ENCODE measurements at places on chromosomes 2 and 18.
A peak's percentile ranks its signal among the peaks of the same experiment; 100 is the strongest.

- DNase-seq = no peak
These were observed 823.6 kb downstream of the GALR1 start for GRCh38 chr18:78073275-78073674.

GRCh38 chr2:216904974-216905373 lies 45.1 kb upstream of the TNP1 start:
- no peak for DNase-seq

DNA sequence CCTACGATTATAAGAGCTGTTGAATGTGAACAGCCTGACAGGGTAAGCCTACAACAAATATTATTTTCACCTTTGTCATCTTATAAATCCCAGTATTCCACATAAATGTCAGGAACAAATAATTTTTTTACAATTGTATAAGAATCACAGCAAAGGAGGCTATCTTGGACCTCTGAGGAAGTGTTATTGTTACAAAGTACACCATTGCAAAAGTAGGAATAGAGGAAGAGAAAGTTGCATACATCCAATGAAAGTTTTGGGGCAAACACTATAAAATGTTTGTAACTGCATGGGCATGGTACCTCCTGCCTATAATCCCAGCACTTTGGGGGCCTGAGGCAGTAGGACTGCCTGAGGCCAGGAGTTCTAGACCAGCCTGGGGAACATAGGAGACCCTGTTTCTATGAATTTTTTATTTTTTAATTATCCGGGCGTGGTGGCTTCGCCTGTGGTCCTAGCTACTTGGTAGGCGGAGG lies 715 bp upstream of the MEMO1 start:
- DNase-seq = no peak

DNA sequence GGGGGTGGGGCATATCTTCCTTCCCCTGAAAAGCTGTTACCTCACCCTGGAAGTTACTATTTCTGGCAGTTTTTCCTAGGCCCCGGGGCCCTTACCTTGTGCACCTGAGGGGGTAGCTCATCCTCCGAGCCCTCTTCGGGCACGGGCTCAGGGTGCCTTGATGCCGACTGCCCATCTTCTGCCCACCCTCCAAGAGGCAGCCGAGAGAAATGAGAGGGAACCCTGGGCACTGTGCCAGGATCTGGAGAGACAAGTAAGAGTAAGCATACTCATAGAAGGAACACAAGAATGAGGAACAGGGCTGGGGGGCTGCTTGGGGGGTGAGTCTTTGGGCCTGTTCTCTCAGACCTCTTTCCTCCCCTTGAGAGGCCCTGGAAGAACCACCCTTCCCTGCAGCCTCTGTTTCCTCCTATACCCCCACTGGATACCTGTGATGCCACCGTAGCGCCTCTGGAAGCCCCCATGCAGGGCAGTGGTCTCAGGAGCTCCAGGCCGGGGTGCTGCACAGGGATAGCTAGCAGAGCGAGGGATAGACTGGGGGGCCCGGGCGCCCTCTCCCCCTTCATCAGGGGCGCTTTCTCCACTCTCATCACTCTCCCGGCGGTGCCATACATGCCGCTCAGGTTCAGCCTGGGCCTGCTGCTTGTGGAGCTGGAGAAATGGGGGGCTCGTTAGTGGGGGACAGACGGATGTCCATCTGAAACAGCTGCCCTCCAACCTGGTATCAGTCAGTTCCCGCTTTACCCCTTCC lies 2.1 kb upstream of the ABCB6 start:
- DNase-seq = no peak

DNA sequence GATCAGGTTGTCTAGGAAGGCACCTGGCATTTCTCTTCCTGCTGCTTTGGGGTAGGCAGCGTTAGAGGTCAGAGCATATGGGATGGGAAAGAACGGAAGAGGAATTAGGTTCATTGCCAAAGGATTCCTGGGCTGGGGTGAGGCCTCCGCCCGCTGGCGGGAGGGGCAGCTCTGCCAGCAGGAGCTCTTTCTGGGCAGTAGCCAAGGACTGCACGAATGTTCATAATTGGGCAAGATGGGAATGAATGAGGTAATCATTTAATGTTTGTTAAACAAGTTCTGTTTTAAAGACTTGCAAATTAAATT lies 253.9 kb downstream of the AGAP1 start:
- no peak for DNase-seq

- no peak for DNase-seq
These were observed 621.7 kb upstream of the ACVR2A start for GRCh38 chr2:147223119-147223518.

DNA sequence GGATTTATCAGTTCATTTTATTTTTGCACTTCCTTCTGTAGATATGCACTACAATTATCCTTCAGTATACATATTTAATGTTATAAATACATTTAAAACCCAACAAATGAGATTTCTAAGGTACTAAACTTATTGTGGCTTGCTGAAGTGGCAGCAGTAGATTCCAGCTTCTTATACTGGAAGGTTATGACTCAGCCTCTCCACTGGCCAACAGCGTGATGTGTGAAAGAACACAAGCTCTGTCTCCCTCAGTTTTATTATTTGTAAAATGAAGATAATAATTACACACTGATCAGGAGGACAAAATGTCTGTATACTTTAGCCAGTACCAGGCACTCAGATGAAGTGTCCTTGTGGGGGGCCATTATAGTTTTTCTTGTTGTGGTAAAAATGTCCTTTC lies 1147.1 kb downstream of the CNTNAP5 start:
- DNase-seq = no peak

GRCh38 chr2:111918383-111918806 lies 20.0 kb downstream of the MERTK start:
- peak; percentile 64 for DNase-seq

DNA sequence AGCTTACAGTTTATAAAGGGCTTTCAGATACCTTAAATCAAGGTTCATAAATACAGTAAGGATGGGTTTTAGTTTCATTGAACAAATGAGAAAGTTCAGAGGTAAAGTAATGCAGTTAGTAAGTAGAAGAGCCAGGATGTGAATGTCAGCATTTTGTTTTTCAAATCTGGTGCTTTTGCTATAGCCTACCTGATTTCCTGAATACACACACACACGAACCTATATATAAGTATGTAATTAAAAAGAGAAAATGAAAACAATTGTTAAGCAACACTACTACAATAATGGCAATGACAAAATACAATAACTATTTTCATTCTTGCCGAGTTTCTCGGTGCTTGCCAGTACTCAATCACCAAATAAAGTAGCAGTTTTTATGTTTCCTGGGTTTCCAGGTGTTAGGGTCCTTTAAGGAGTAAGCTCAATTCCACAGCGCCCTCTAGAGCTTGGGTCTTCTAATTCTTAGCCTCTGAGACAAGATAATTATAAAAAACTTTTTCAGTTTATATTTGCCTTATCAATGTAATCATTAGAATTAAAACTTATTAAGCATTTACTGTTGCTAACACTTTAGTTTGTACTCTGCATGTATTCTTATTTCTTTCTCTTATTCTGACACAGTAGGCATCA lies 512.9 kb upstream of the ACVR2A start:
- no peak for DNase-seq

- no peak for DNase-seq
These were observed 85.4 kb upstream of the OTOS start for GRCh38 chr2:240225660-240226475.
